ENCODE measurements at places on chromosomes 16 and 17.

DNA sequence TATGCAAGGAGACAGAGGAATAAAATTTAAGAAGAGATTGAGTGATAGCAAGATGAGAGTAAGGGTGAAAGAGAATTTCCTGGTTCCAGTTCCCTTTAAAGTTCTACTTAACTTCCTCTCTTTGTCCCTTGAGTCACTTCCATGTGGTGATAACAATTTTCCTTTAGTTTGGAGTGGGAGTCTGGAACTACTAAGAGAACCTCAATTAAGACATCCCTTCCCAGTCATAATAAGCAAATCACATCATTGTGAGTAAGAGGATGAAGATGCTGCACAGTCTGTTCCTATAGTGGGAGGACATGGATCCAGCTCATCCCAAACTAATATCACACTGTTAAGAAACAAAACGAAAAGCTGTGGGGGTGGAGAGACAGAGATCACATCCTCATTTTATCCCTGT lies 24.4 kb downstream of the TBX21 start:
- no peak for DNase-seq

DNA sequence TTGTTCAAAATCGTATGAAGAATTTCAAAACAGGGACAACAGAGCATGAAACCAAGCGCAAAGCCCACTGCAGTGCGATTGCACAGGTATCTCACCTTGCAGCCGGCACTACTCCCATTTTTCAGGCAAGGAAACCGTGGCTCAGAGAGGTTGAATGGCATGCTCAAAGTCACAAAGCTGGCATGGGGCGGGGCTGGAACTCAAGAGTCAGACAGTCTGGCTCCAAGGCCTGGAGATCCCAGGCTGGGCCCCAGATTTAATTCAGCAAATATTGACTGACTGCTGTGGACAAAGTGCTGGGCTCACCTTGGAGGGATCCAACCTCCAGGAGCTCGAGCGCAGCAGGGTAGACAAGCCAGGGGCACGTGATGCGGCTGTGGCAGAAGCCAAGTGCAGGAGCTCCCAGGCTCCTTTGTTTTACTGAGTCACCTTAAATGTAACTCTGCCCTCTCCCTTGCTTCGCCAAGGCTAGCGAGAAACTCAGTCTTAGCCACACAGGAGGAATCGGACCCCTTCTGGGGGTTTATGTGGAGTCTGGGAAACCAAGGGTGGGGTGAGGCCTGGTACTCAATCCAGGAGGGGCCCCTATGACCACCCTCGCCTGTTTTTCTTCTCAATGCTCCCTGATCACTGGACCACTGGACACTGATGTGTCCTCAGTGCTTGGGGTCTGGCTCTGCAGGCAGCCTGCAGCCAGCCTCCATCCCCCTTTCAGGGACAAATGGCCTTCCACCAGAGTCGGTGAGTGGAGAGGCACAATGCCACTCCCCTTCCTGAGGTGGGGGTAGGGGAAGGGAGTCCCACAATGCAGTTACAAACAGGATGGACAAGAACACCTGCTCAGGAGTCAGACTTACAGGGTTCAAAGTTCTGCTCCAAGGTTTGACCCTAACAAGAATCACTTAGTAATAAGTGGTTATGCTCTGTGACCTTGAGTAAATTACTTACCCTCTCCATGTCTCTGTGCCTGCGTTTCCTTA lies 3.9 kb upstream of the SPATA20 start:
- DNase-seq = no peak

DNA sequence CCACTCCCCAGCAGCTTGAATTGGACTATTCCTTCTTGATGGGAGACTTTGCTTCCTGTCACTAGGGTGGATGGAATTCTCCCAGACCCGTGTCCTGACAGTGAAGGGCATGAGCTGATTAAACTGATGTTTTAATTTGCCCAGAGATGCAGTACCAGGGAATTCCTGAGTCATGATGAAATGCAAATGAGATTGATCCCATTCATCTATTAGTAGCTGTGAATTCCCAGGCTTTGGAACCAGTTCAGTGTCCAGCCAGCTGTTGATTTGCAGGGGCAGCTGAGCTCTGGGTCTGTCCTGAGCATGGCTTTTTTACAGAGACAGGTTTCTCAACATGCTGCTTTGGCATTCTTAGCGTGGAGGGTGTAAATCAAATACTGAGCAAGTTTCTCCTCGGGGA lies 157.9 kb downstream of the PITPNC1 start:
- no peak for DNase-seq

- no peak for DNase-seq
Measured at GRCh38 chr17:62937606-62938005, 28.4 kb upstream of the TANC2 start.

DNA sequence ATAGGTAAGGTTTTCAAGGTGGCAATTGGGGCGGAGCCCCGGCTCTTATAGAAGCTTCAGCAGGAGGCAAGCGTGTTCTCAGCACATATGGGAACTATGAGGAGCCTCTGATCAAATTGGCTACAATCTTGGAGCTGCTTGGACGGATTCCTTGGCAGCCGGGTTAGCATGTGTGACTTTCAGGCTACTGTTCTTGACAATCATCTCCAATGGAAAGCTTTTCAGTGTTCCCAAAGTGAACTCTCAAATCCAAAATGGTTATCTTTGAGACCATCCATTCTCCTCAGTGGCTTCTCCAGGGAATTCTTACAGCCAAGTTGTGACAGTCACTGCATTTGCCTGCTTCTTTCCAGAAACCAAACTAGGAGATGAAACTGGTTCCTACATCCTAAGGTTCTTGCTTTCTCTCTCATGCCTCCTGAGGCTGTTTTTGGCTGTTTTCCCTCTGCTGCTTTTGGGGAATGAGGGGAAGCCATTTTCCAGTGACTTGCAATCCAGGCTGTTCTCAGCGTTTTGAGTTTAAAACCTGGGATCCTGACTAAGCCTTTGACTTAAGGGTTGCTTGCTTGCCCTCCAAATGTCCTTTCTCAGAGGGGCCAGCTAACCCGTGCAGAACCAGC lies 10.9 kb downstream of the HAS3 start:
- DNase-seq = no peak

GRCh38 chr17:75566416-75566815 lies 21.2 kb upstream of the MYO15B start:
- no peak for DNase-seq
